ENCODE measurements at places on chromosomes 2 and 18. TPM values are rescaled to one million over a fixed set of nuclear protein-coding genes. Genes with fewer than 3 reads are reported as not detected.

Gene EDAR
- total RNA-seq = 1.1 TPM

Gene HOXD3
- total RNA-seq = not detected

Gene APCDD1
- total RNA-seq = not detected

Gene ANKRD29
- not detected for total RNA-seq

Gene CDH19
- total RNA-seq = not detected

Gene STON1
- 0.45 TPM for total RNA-seq

GRCh38 chr2:161243905-161244304 lies 64.3 kb upstream of the PSMD14 start:
- DNase-seq = peak; percentile 37

DNA sequence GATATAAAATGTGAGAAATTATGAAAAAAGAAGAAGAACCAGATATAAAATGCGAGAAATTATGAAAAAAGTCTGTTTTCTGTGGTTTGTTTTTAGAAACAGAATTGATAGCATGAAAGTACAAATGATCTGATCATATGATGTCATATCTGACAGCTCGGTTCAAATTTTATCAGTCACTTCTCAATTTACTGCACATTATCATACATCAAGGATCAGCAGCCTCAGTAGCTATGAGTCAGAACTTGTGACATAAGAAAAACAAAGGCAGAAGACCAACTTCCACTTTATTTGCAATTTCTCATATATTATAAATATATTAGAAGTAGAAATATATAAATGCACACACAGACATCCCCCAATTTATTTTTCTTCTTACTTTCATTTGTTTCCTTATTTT lies 634.0 kb downstream of the LRP1B start:
- no peak for DNase-seq

DNA sequence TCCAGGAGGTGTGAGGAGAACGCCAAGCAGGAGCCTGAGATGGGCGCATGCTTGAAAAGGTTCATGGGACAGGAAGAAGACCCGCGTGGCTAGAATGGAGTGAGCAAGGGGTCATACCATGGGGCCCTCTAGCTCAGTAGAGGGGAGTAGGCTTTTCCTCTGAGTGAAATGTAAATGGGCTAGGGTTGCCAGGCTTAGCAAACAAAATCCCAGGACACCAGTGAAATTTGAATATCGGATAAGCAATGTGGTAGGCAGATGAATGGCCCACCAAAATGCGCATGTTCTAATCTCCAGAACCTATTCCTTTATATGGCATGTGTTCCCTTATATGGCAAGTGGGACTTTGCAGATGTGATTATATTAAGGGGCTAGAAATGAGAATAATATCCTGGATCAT lies 174.1 kb upstream of the CCDC68 start:
- DNase-seq = no peak

DNA sequence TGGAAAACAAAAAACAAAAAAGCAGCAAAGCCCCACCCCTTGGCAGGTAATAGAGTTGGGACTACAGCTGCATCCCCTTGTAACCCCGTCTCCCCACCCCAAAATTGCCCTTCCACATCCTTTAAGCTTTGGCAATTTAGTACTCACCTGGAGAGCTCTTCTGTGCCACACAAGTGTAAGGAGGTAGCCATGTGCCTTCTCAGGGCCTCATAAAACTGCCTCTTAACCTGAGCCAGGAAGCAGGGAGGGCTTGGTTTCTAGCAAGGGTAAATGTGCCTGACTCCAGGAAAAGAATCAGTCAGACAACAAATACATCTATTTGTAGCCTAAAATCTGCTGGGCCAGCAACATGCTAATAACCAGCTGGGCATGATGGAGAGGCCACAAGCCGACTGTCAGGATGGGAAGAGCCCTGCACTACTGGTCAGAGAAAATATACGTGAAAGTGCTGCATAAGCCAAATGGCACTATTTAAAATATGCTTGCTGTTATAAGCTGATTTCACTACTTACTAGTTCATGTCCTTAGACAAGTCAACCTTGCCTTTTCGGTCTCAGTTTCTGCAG lies 46.3 kb downstream of the NOP58 start:
- no peak for DNase-seq

DNA sequence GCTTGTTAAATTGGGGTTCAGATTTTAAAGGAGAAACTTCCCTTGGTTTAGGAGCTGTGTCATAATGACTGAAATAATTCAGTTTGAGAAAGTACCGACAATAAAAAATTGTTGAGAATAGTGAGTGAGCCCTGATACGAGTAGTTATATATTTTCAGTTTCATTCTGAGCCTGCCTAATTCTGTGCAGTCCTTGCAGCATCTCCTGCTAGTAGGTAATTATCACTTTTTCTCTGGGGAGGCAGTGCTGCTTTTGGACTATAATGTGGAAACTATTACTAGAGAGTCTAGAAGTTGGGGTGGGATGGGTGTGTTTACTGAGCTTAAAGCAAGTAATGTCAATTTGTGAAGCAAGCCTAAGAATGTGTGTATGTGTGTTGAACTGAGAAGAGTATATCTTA lies 21.7 kb downstream of the ZNF638 start:
- DNase-seq = peak; percentile 15

DNA sequence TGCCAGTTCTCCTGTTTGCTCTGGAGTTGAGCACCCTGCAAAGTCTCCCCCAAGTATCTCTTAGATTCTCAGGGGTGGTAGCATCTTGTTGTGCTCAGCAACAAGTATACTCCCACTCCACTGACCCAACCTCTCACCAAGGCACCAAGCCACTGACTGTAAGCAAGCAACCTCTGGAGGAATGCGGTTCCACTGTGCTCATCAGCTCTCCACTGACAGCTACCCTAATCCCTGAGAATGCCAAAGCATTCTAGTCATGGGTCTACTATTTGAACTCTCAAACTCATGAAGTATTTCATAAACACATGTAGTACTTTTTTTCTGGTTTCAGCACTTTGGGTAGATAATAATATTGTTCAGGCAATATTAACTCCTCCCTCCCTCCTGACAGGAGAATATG lies 170.0 kb downstream of the EPHA4 start:
- no peak for DNase-seq

DNA sequence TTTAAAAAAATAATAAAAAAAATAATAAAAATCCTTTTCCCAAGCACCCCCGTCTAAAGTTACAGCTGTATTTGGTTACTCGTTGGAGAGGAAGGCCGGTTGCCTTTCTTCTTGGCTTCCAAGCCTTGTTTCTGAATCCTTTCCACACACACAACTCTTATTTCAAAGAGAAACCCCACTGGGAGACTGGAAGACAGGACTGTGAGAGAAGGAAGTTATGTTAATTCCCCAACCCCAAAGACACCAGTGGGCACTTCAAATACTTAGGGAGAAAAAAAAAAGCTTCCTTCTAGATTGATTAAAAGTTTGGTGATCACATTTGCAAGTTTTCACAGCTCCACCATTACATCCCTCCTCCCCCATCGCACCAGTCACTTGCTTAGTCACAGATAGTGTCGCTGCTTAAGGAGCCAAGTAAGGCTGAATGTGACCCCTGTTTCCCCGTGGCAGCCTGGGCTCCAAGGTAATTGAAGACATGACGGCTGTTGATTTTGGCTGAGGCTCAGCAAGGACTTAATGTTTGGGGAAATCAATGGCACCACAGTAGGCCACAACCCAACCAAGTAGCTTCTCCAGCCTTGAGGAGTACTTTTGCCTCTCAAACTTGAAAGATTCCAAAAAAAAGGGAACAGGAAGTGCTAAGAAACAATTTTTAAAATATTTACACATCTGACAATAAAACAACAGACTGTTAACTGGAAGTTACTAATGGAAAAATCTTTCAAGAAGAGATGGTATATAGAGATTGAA lies 40.8 kb upstream of the FRZB start:
- DNase-seq = no peak

- DNase-seq = no peak
Observed at GRCh38 chr2:150428641-150429040, 58.8 kb downstream of the RND3 start.

- no peak for DNase-seq
Observed at GRCh38 chr2:237418300-237418699, 4.3 kb upstream of the COL6A3 start.

GRCh38 chr2:101200676-101201075 lies 49.5 kb upstream of the TBC1D8 start:
- no peak for DNase-seq

DNA sequence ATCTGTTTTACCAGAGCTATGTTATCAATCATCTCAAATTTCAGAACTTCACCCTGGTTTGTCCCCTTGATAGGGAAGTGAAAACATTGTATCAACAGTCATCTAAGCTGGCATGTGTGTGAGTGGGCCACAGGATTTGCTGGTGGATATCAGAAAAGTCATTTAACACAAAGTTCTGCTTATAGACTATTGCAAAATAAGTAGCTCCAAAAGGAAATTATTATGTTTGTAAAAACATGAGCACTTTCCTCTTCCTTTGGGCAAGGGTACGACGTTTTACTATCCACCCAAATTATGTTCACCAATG lies 20.7 kb upstream of the COPS8 start:
- no peak for DNase-seq

GRCh38 chr2:47165001-47165555 lies 10.0 kb upstream of the STPG4 start:
- no peak for DNase-seq

GRCh38 chr2:33342171-33342570 lies 134.3 kb upstream of the RASGRP3 start:
- DNase-seq = no peak

DNA sequence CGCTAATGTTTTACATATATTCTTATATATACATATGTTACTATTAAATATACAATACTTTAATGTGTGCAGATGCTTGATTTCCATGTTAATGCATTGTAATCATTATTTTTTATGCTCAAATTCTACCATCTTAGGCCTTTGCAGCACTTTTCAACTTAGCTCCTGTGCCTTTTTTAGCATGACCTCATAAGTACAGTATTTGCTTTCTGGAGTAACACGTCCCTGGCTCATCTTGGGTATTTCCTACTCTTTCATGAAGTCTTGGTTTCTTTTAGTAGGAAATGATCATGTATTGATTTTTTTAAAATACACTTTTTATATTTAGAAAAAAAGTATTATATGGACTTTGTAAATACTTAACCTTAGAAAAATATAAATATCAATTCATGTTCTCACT lies 36.5 kb downstream of the CAB39 start:
- no peak for DNase-seq
